ENCODE measurements at places on chromosomes 13 and 19.

GRCh38 chr13:105572401-105572800 lies 963.1 kb downstream of the EFNB2 start:
- H3K27ac ChIP-seq: no peak overlapping the region
- no peak for DNase-seq
- no peaks in the 10 kb centered on the region for H3K36me3 ChIP-seq
- peaks cover 8% of the 10 kb centered on the region for H3K4me1 ChIP-seq

- H3K27ac ChIP-seq: no peak overlapping the region
- peaks cover 4% of the 10 kb centered on the region for H3K4me1 ChIP-seq
- peak overlapping the region; percentile 41 for H3K4me3 ChIP-seq
- H3K36me3 ChIP-seq: no peaks in the 10 kb centered on the region
- no peaks in the 10 kb centered on the region for H3K27me3 ChIP-seq
These were observed 599 bp upstream of the ZNF784 start for GRCh38 chr19:55625004-55625326.

GRCh38 chr19:54434873-54435214 lies 14.2 kb upstream of the LENG8 start:
- H3K36me3 ChIP-seq: 0 out of 2 replicates have a peak, but pooled peaks cover 8% of the 10 kb centered on the region
- no peak overlapping the region for H3K4me3 ChIP-seq
- peaks cover 17% of the 10 kb centered on the region for H3K4me1 ChIP-seq
- no peaks in the 10 kb centered on the region for H3K27me3 ChIP-seq
- no peak for DNase-seq

DNA sequence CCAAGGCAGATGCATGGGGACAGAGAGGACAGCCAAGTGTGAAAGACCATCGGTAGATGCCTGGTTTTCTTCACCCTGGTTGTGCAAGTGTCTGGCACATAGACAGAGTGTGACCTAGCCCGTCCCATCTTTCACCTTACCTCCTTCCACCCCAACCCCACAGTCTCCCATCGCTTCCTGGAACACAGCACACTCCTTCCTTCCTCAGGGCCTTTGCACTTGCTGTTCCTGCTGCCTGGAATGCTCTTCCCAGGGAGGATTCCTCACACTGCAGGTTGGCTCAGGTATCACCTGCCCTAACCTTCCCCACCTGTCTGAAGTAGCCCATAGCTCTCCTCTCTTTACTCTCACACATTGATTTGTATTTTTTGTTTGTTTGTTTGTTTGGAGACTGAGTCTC lies 3.0 kb downstream of the FIZ1 start:
- H3K27me3 ChIP-seq: no peaks in the 10 kb centered on the region
- DNase-seq: no peak
- H3K4me1 ChIP-seq: peaks cover 7% of the 10 kb centered on the region
- H3K4me3 ChIP-seq: no peak overlapping the region

DNA sequence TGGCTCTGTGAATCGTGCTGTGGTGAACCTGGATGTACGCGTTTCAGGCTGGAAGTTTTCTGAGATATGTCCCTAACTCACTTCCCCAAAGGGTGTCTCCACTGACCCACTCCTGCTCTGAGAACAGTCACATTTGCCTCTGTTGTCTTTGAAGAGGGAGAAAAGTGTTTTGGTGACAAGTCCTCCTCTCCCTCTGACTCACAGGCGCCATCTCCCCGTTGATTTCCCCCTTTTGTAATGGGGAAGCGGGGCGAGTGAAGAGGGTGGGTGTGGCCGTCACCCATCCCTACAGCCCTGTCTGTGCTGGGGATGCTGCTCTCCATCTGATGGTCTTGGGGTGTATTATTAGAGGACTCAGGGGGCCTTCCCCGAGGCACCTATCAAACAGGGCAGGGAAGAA lies 9.6 kb downstream of the APC2 start:
- no peaks in the 10 kb centered on the region for H3K36me3 ChIP-seq
- H3K4me3 ChIP-seq: no peak overlapping the region
- H3K27ac ChIP-seq: no peak overlapping the region
- H3K4me1 ChIP-seq: no peaks in the 10 kb centered on the region

DNA sequence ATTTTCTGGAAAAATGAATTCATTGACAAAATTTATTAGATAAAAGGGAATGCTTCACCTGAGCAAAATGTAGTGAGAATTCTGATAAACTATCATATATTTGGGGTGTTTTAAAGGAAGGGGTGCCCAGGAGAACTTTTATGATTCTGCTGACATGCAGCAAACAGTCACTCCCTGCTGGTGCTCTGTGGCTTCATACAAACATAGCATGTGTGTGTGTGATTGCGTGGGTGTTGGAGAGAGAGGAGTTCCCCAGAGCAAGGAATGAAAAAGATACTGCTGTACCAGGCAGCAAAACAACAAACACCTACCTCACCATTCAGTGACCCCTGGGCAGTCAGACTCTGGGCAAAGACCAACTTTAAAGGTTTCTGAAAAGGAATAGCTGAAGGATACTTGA lies 546.7 kb downstream of the RFC3 start:
- DNase-seq: no peak
- H3K27me3 ChIP-seq: no peaks in the 10 kb centered on the region
- H3K4me3 ChIP-seq: no peak overlapping the region
- no peaks in the 10 kb centered on the region for H3K4me1 ChIP-seq
- no peaks in the 10 kb centered on the region for H3K36me3 ChIP-seq

- H3K36me3 ChIP-seq: no peaks in the 10 kb centered on the region
- peaks cover 18% of the 10 kb centered on the region for H3K4me1 ChIP-seq
- DNase-seq: no peak
- H3K27ac ChIP-seq: no peak overlapping the region
- H3K27me3 ChIP-seq: no peaks in the 10 kb centered on the region
- no peak overlapping the region for H3K4me3 ChIP-seq
These were observed 31.3 kb upstream of the HOMER3 start for GRCh38 chr19:18972301-18972811.

DNA sequence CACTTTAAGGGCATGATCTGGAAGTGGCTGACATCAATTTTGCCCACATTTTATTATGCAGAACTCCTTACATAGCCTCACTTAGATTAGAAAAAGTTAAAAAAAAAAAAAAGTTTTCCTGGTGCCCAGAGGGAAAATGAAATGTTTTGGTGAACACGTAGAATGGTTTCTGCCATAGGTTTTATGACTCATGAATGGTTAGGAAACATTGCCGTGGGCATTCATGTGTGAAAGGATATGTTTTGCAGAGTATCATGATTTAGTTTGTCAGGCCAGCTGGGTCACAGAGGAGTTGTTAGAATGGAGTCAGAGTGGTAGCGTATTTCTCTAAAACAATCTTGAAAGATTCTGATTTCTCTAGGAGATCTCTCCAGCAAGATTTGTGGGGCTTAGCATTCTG lies 133.8 kb downstream of the MRPL57 start:
- no peaks in the 10 kb centered on the region for H3K27me3 ChIP-seq
- no peak for DNase-seq
- no peak overlapping the region for H3K27ac ChIP-seq
- no peaks in the 10 kb centered on the region for H3K4me1 ChIP-seq

GRCh38 chr13:90918536-90918935 lies 429.0 kb upstream of the MIR17HG start:
- DNase-seq: no peak
- H3K4me1 ChIP-seq: no peaks in the 10 kb centered on the region
- H3K27me3 ChIP-seq: no peaks in the 10 kb centered on the region
- H3K27ac ChIP-seq: no peak overlapping the region

GRCh38 chr19:872266-872951 lies 12.9 kb downstream of the CFD start:
- no peak overlapping the region for H3K4me3 ChIP-seq
- peak; percentile 94 for DNase-seq
- H3K36me3 ChIP-seq: peaks cover 23% of the 10 kb centered on the region

DNA sequence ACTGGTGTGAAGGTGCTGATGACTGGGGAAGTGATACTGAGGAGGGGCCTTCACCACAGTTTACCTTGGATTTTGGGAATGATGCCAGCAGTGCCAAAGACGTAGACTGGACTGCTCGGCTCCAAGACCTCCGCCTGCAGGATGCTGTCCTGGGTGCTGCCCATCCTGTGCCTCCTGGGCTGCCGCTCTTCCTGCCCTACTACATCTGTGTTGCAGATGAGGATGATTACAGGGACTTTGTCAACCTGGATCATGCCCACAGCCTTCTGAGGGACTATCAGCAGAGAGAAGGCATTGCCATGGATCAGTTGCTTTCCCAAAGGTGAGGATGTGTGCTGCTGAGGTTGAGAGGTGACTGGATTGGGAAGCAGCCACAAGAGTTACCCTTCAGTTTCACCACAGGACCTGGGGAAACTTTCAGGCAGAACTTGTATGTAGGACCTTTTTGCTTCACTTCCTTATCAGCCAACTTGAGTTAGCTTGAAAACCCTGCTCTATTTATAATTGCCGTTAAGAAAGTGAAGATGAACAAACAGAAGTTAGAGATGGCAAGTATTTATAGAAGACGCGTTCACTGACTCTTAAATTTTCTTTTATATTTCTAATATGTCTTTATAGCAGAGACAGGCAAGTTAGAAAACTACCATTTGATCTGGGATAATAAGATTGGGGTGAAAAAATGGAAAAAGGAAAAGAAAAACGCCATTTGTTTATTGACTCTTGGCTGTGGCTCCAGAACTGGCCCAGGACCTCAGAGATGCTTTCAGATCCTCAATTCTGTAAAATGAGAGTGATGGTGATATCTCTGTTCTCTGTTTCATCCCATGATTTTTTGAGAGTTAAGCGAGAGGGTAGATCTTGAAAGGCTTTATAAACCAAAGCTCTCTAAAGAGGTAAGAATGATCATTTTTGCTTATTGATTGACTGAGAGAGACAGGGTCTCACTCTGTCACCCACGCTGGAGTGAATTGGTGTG lies 5.3 kb downstream of the PDCD2L start:
- no peaks in the 10 kb centered on the region for H3K4me1 ChIP-seq
- peaks cover 42% of the 10 kb centered on the region for H3K36me3 ChIP-seq
- no peak overlapping the region for H3K4me3 ChIP-seq

- H3K4me3 ChIP-seq: no peak overlapping the region
- no peaks in the 10 kb centered on the region for H3K27me3 ChIP-seq
- H3K4me1 ChIP-seq: peaks cover 4% of the 10 kb centered on the region
- DNase-seq: no peak
These were observed 20.4 kb downstream of the PROZ start for GRCh38 chr13:113178896-113179167.

- H3K27ac ChIP-seq: no peak overlapping the region
- H3K36me3 ChIP-seq: peaks cover 36% of the 10 kb centered on the region
- H3K4me3 ChIP-seq: no peak overlapping the region
- peaks cover 16% of the 10 kb centered on the region for H3K4me1 ChIP-seq
- no peaks in the 10 kb centered on the region for H3K27me3 ChIP-seq
- no peak for DNase-seq
These were observed 23.7 kb downstream of the NOSIP start for GRCh38 chr19:49556412-49557398.

DNA sequence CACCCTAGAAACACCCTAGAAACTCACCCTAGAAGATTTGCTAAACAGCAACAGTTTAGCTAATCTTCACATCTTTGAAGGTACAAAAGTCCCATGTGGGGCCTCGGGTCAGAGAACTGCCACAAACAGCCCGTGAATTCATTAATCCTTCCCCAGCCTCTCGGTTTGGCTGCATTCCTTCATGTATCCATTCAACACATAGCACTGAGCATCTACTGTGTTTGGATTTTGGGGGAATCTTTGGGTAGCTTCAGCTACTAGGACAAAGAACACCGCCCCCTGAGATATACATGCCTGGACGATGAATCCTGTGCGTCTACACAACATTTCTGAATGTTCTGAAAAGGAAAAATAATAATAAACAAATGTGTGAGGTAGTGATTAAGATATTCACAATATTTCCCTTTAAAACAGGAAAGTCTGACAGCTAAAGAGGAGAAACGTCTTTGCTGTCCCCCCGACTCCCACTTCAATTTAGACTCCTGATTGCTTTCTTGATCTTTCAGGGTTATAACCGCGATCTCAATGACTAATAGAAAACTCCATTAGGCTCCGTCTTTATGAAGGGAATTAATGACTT lies 63.5 kb downstream of the ALOX5AP start:
- no peak overlapping the region for H3K4me3 ChIP-seq
- no peaks in the 10 kb centered on the region for H3K36me3 ChIP-seq
- H3K27me3 ChIP-seq: no peaks in the 10 kb centered on the region
- H3K27ac ChIP-seq: no peak overlapping the region

DNA sequence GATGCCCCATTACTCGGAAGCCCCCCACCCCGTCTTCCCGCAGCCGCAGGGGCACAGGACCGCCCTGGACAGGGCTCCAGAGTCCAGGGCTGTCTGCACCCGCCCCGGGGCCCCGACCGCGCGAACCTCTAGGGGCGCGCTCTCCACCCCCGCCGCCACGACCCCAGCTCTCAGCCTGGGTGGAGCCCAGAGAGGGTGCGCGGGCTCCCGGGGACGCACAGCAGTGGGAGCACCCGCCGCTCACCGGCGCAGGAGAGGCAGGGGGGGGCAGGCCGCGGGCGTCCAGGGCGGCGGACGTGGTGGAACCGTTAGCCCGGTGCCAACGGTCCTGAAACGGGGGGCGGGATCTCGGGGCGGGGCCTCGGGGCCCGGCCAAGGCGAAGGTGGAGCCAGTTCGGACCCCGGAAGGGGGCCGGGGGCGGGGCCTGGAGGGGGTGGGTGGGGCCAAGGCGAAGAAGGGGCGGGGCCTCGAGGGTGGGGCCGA lies at the start of gene ATP8B3:
Gene ATP8B3 (minus strand): TSS at position 335 of the 484 bp plus-strand sequence. CDS start 540 bp downstream, outside the sequence.
- H3K27ac ChIP-seq: peak within 1 kb of the TSS; percentile 40
- H3K4me3 ChIP-seq: peak within 1 kb of the TSS; percentile 30

DNA sequence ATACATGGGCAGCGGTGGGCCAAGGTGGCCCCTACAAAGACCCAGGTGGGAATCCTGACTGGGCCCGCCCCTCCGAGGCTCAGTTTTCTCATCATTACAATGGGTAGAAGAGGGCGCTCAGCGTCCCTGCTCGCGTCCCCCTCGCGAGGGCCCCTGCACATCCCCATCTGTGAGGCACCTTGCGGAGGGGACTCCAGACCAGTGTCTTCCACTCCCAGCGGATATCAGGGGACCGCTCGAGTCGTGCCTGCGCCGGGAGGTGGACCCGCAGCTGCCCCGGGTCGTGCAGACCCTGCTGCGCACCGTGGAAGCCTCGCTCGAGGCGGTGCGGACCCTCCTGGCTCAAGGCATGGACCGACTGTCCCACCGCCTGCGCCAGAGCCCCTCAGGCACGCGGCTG lies 15.3 kb upstream of the COLGALT1 start:
- H3K4me3 ChIP-seq: no peak overlapping the region
- H3K27me3 ChIP-seq: no peaks in the 10 kb centered on the region
- no peaks in the 10 kb centered on the region for H3K4me1 ChIP-seq
- no peak for DNase-seq

DNA sequence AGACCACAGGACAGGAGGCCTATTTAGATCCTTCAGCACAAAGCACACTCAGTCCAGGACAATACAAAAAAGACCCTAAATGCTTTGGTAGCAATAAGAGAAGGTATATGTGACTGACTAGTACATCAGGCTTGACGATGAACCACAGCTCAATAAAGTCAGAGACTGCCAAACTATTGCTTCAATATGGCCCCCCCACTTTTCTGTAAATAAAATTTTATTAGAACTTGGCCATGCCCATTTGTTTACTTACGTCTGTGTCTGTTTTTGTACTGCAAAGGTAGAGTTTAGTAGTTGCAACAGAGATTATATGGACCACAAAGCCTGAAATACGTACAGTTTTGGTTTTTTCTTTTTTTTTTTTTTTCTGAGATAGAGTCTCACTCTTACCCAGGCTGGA lies 136.7 kb downstream of the IRS2 start:
- no peaks in the 10 kb centered on the region for H3K27me3 ChIP-seq
- no peak overlapping the region for H3K27ac ChIP-seq
- DNase-seq: no peak
- H3K4me3 ChIP-seq: no peak overlapping the region
- no peaks in the 10 kb centered on the region for H3K36me3 ChIP-seq
- peaks cover 19% of the 10 kb centered on the region for H3K4me1 ChIP-seq

- no peaks in the 10 kb centered on the region for H3K27me3 ChIP-seq
- DNase-seq: no peak
- no peak overlapping the region for H3K4me3 ChIP-seq
- no peaks in the 10 kb centered on the region for H3K4me1 ChIP-seq
- H3K27ac ChIP-seq: no peak overlapping the region
These were observed 117.8 kb upstream of the IRS2 start for GRCh38 chr13:109904218-109904617.
